ENCODE measurements at places on chromosomes 5 and 9. TPM values are rescaled to one million over a fixed set of nuclear protein-coding genes. Genes with fewer than 3 reads are reported as not detected.

LHX3 gene
- not detected for polyA plus RNA-seq

TXNDC8 gene
- not detected for polyA plus RNA-seq

PCDHGA3 gene
- 0.12 TPM for polyA plus RNA-seq

C9orf43 gene
- 0.33 TPM for polyA plus RNA-seq

PCDHGC5 gene
- polyA plus RNA-seq, result 0.05 TPM

WNT8A gene
- polyA plus RNA-seq, result not detected

RAB3C gene
- 0.02 TPM for polyA plus RNA-seq

CBY3 gene
- 0.05 TPM for polyA plus RNA-seq

WWC1 gene
- 55.2 TPM for polyA plus RNA-seq

INSL6 gene
- polyA plus RNA-seq, result not detected

TTC39B gene
- polyA plus RNA-seq, result 9.9 TPM
